Cardiac septum (tissue), 1 donor: ENCODE measurements at places on chromosomes 3 and 15. TPM values are rescaled to one million over a fixed set of nuclear protein-coding genes. Genes with fewer than 3 reads are reported as not detected.

CCDC71 gene
- total RNA-seq, result 11.4 TPM

NRROS gene
- 2.6 TPM for total RNA-seq

SLC15A2 gene
- 0.92 TPM for total RNA-seq

CYP1A2 gene
- total RNA-seq, result not detected

SERPINI2 gene
- total RNA-seq, result 0.46 TPM

TMEM212 gene
- total RNA-seq, result not detected

GHSR gene
- not detected for total RNA-seq

LEKR1 gene
- total RNA-seq, result 0.32 TPM

TARS3 gene
- 27.3 TPM for total RNA-seq

CHRNA7 gene
- 1.1 TPM for total RNA-seq

TRIM59 gene
- total RNA-seq, result 0.51 TPM
